ENCODE measurements at places on chromosomes 6 and 20. TPM values are rescaled to one million over a fixed set of nuclear protein-coding genes. Genes with fewer than 3 reads are reported as not detected.

ADGB gene
- total RNA-seq: not detected

COL19A1 gene
- 0.10 TPM for total RNA-seq

DNA sequence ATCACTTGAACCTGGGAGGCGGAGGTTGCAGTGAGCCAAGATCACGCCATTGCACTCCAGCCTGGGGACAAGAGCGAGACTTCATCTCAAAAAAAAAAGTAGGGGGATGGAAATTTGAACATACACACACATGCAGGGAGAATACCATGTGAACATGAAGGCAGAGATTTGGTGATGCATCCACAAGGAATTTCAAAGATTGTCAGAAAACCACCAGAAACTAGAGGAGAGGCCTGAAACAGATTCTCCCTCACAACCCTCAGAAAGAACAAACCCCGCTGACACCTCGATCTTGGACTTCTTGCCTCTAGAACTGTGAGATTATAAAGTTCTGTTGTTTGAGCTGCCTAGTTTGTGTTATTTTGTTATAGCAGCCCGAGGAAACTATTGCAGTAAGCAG, 125.5 kb downstream of the GPX5 start:
- H3K4me3 ChIP-seq: no peak overlapping the region
- no peak for DNase-seq
- peaks cover 4% of the 10 kb centered on the region for H3K4me1 ChIP-seq

GRCh38 chr6:170316071-170316470, 9.5 kb downstream of the FAM120B start:
- H3K4me1 ChIP-seq: no peaks in the 10 kb centered on the region
- DNase-seq: peak; percentile 23
- H3K4me3 ChIP-seq: no peak overlapping the region
- H3K27ac ChIP-seq: no peak overlapping the region
- no peaks in the 10 kb centered on the region for H3K27me3 ChIP-seq

DNA sequence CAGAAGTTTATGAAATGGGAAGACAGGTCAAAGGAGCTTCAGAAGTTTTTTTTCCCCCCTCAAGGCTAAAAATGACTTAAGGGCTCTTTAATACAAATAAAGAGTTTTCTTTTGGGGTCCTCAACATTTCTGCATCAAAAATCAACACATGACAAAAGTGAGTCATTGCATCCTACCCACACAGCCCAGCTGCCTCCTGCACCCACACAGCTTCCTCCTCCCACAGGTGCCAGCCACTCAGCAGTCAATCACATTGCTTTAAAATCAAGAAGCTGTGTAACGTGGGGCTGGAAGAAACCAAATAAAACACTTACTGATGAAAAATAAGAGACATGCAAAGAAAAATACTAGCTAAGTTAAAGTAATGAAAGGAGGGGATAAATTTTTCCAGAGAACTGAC, 68.5 kb downstream of the MAP3K5 start:
- no peak overlapping the region for H3K4me3 ChIP-seq
- no peaks in the 10 kb centered on the region for H3K4me1 ChIP-seq

GRCh38 chr6:63663147-63663955, 27.7 kb downstream of the PHF3 start:
- DNase-seq: peak; percentile 80
- H3K27me3 ChIP-seq: no peaks in the 10 kb centered on the region
- H3K36me3 ChIP-seq: no peaks in the 10 kb centered on the region

GNAS-AS1 gene
- 2.8 TPM for total RNA-seq

GRCh38 chr6:24734166-24734565, 15.2 kb upstream of the C6orf62 start:
- no peaks in the 10 kb centered on the region for H3K27me3 ChIP-seq
- no peaks in the 10 kb centered on the region for H3K4me1 ChIP-seq
- H3K36me3 ChIP-seq: no peaks in the 10 kb centered on the region
- DNase-seq: no peak
- H3K4me3 ChIP-seq: no peak overlapping the region
- H3K27ac ChIP-seq: no peak overlapping the region

GRCh38 chr6:3314176-3314575, 55.4 kb downstream of the PSMG4 start:
- no peak for DNase-seq
- H3K4me1 ChIP-seq: no peaks in the 10 kb centered on the region
- H3K27ac ChIP-seq: no peak overlapping the region
- H3K4me3 ChIP-seq: no peak overlapping the region
- H3K27me3 ChIP-seq: no peaks in the 10 kb centered on the region

DNA sequence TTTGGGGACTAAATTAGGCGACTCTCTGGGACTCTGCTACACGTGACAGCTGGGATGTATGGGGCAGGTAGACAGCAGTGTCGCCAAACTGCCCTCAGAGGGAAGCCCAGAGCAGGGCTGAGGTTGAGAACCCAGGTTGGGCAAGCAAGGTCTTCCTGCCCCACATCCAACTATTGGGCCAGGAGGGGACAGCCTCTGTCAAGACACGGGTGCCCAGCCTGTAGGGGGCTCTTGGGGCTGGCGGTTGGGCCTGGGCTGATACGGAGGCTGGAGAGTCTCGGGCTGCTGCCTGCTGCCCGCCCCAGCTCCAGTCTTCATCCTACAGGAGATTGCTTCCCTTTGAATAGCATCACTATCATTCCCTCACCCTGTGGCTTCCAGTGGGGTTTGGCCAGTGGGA, 33.3 kb downstream of the CPNE5 start:
- H3K27me3 ChIP-seq: peaks cover 15% of the 10 kb centered on the region
- H3K27ac ChIP-seq: no peak overlapping the region
- H3K36me3 ChIP-seq: no peaks in the 10 kb centered on the region
- H3K4me1 ChIP-seq: no peaks in the 10 kb centered on the region
- no peak for DNase-seq

GRCh38 chr20:5056801-5057599, 55.7 kb upstream of the SLC23A2 start:
- no peaks in the 10 kb centered on the region for H3K36me3 ChIP-seq
- H3K4me3 ChIP-seq: no peak overlapping the region
- H3K27ac ChIP-seq: no peak overlapping the region
- no peaks in the 10 kb centered on the region for H3K27me3 ChIP-seq
- DNase-seq: no peak

PCNA gene
- 77.6 TPM for total RNA-seq

DNA sequence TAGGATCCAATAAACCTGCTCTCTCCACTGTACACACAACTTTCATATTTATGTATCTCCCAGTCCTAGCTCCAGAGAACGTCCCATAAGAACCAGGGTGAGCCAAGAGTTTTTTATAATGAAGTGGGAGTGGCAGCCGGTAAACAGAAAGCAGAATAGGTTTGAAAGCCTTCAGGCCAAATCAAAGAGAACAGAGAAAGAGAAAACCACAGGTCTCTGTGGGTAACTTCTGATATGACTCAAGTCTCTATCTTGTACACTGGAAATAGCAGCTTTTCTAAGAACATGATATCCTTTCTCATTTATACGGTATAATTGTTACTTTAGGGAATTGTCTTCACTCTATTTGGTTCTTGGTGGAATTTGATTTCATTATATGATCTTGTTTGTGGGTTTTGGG, 273.6 kb downstream of the PACRG start:
- peak; percentile 54 for DNase-seq
- H3K27me3 ChIP-seq: no peaks in the 10 kb centered on the region
- H3K4me1 ChIP-seq: peaks cover 3% of the 10 kb centered on the region

DNA sequence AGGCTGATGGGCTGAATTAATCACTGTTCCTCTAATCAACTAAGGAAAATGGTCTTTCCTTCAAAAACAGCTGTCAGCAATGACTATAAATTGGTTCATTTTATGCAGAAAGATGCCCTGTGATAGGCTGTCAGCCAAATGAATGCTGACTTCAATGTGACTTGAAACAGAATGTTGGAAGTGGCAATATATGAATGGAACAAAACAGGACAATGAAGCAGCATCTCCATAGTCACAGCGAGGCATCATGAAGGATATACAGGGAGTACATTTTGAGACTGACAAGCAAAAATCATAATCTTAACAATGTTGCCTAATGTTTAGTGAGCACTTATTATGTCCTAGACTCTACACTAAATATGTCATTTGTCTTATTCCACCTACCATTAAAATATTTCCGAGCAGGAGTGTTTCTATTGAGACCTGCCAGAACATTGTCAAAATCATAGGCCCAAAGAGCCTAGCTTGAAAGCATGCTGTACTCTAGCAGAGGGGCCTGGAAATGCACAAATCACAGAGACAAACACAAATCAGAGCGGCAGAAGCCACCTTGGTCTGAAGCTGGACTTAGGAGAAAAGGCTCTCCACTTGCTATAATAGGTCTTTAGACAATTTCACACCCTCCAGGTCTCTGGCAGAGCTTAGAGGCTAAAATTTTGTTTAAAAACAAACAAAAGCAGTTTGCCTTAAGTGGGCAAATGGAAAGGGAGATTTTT, 63.3 kb downstream of the FAM50B start:
- H3K27ac ChIP-seq: peak overlapping the region; percentile 94
- peaks cover 51% of the 10 kb centered on the region for H3K4me1 ChIP-seq
- H3K4me3 ChIP-seq: peak overlapping the region; percentile 47
- no peaks in the 10 kb centered on the region for H3K27me3 ChIP-seq

DNA sequence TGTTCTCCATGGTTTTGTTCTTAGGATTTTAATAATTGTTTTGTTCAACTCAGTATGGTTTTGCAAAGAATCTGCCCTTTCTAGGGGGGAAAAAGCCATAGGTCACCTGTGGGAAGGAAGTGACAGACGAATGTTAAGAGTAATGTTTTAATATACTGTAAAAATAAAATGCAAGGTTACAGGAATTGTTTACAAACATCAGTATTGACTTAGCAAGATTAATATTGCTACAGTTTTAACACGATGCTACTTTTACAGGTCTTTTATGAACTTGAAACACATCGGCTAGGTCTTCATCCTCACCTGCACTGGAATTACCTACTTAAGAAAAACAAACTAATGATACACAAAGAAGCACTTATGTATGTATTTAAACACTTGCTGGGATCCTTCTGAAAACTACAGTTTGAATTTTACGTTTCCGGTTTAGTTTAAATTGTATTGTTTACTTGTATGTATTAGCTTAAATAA, 1.7 kb upstream of the NKX2-4 start:
- peaks cover 82% of the 10 kb centered on the region for H3K27me3 ChIP-seq
- no peak for DNase-seq
- no peak overlapping the region for H3K27ac ChIP-seq
- no peaks in the 10 kb centered on the region for H3K4me1 ChIP-seq

SSTR4 gene
- total RNA-seq: not detected

RSPO3 gene
- 4.5 TPM for total RNA-seq

NKX2-2 gene
- not detected for total RNA-seq

SYCP2 gene
- 0.27 TPM for total RNA-seq

GRCh38 chr6:142087950-142088857, 44.5 kb upstream of the GJE1 start:
- H3K4me3 ChIP-seq: peak overlapping the region; percentile 6
- H3K27me3 ChIP-seq: no peaks in the 10 kb centered on the region
- no peak for DNase-seq
- H3K36me3 ChIP-seq: no peaks in the 10 kb centered on the region
- H3K27ac ChIP-seq: no peak overlapping the region
- H3K4me1 ChIP-seq: peaks cover 6% of the 10 kb centered on the region

- no peaks in the 10 kb centered on the region for H3K4me1 ChIP-seq
- H3K36me3 ChIP-seq: no peaks in the 10 kb centered on the region
These were observed 91.7 kb downstream of the MTFR2 start for GRCh38 chr6:136158387-136158821.

DNA sequence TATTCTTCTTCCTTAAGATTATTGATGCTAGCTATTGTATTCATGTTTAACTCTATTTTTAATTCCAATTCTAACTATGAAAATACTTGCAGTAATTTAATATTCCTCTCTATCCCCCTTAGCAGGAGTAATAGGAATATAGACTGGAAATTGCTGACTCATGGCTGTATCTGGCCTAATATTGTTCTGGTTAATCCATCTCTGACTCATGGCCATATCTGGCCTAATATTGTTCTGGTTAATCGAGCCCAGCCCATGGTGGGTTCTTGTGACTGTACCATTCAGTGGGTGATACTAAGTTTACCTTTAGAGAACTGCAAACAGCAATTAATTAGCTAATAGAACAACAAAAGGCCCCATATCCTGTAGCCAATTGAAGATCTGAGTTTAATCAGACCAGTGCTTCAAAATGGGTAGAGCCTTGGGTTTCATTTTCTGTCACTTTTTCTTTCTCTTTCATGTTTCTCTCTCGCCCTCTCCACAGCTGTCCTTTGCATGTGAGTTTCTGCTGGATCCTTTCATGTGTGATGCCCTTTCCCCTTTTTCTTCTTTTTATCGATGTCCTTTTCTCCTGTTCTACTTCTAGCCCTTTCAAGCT, 50.6 kb downstream of the SLC22A3 start:
- H3K4me3 ChIP-seq: no peak overlapping the region
- H3K4me1 ChIP-seq: no peaks in the 10 kb centered on the region
- no peaks in the 10 kb centered on the region for H3K27me3 ChIP-seq

GNMT gene
- 0.68 TPM for total RNA-seq

- H3K27ac ChIP-seq: no peak overlapping the region
- H3K27me3 ChIP-seq: peaks cover 20% of the 10 kb centered on the region
- H3K4me3 ChIP-seq: no peak overlapping the region
- DNase-seq: no peak
These were observed 244.6 kb upstream of the FOXQ1 start for GRCh38 chr6:1067346-1067745.

C6orf58 gene
- total RNA-seq: not detected

DNA sequence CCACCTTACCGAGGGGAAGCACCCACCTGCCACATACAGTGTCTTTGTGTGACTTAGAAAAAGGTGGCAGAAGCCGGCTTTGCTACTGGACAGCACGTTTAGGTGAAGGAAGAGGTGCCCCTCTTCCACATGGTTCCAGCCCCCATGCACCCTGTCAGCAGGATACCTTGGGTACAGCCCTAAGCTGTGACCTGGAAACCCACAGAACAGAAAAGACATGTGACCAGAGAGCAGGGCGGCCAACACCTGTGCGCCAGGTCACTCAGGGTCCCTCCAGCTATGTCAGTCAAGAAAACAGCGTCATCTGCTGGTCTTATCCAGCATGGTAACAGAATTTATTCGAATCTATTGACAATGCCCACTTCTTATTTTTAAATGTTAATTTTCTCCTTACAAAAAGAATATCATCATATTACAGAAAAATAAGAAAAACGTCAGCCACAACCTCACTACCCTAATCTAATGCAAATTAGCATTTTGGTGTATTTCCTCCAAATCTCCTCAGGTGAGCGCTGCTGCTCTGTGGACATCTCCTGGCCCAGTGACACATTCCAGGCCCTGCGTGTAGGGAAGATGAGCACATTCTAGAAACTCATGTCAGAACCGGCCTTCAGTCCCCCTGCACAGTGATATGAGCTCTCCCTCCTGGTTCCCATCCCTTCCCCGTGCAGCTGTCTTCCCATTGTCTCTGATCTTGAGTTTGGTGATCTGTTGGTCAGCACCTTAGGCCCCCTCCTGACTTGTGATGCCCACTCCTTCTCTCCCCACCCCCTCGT, 37.2 kb downstream of the GTF2H5 start:
- no peak overlapping the region for H3K4me3 ChIP-seq
- no peaks in the 10 kb centered on the region for H3K36me3 ChIP-seq
- no peaks in the 10 kb centered on the region for H3K27me3 ChIP-seq
- no peak for DNase-seq

DNA sequence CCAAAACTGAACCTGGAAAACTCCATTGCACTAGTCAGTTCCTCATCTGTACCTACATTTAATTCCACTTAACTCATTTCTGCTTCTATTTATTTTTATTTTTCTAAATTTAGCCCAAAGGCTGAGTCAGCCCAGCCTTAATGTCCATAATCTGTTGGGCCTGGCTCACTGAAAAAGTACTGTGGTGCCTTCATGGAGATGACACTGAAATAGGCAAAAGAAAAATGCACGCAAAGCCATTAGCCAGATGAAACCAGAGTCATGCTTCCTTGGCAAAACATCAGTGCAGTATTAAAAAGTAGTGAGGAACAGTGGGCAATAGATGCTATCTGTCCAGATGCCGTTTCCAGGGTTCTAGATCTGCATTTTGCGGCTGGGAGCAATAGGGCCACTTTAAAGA, 14.7 kb upstream of the PLCB4 start:
- peak overlapping the region; percentile 39 for H3K27ac ChIP-seq
- H3K27me3 ChIP-seq: no peaks in the 10 kb centered on the region
- H3K4me3 ChIP-seq: no peak overlapping the region
